ENCODE measurements at places on chromosomes 16 and 17.

DNA sequence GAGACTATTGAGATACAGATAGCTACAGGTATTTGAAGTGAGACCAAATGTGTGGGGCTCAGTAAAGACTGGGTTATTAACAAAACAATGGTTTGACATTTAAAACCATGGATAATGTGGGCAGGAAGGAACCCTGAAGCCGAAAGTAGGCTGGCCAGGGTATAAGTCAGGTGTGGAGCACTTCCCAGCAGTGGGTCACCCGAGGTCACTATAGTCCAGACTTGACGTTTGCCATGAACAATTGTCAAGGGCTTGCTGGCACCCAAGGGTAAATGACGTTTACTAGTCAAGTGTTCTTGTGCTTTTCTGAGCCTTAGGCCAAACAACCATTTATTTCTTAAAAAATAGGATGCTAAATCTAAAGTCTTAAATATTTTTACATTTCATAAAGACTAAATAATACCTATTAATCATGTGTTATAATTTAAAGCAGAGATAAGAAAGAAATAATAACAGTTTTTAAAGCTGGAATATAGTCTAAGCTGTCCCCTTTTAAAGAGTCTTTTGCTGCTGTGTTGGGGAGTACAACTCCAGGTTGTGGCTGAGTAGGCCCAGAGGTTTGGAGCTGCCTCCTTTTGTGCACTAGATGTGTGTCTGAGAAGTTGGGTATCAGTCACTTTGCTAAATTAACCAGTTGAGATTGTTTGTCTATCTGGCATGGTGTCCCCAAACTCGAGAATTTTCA, 15.7 kb downstream of the ALDH3A2 start:
- peaks cover 21% of the 10 kb centered on the region for H3K36me3 ChIP-seq
- no peak overlapping the region for H3K4me3 ChIP-seq
- H3K27ac ChIP-seq: no peak overlapping the region
- no peaks in the 10 kb centered on the region for H3K4me1 ChIP-seq
- no peak for DNase-seq

- no peak for DNase-seq
- H3K27me3 ChIP-seq: no peaks in the 10 kb centered on the region
- H3K4me3 ChIP-seq: no peak overlapping the region
- no peak overlapping the region for H3K27ac ChIP-seq
- H3K36me3 ChIP-seq: no peaks in the 10 kb centered on the region
- no peaks in the 10 kb centered on the region for H3K4me1 ChIP-seq
Observed at GRCh38 chr16:55349867-55350266, 25.9 kb downstream of the IRX6 start.

DNA sequence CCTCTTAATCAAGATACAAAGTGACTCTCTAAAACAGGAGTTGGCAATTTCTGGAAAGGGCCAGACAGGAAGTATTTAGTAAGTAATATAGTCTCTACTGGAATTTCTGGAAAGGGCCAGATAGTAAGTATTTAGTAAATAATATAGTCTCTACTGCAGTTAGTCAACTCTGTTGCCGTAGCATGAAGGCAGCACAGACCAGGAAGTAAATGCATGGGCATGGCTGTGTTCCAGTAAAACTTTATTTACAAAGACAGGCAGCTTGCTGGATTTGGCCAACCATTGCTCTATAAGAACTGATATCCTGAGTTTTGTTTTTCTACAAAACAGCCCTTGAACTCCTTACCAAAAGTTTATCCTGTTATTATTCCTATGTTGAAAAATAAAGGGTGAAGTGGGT, 16.9 kb downstream of the LDAF1 start:
- no peaks in the 10 kb centered on the region for H3K4me1 ChIP-seq
- no peaks in the 10 kb centered on the region for H3K27me3 ChIP-seq
- no peak overlapping the region for H3K4me3 ChIP-seq
- peaks cover 100% of the 10 kb centered on the region for H3K36me3 ChIP-seq

- H3K27ac ChIP-seq: no peak overlapping the region
- no peak for DNase-seq
- no peaks in the 10 kb centered on the region for H3K36me3 ChIP-seq
- H3K4me3 ChIP-seq: no peak overlapping the region
Observed at GRCh38 chr17:44338702-44339101, 6.4 kb upstream of the GRN start.

GRCh38 chr17:33858682-33859081, 396.4 kb upstream of the CCL2 start:
- DNase-seq: no peak
- H3K27me3 ChIP-seq: peaks cover 88% of the 10 kb centered on the region
- no peak overlapping the region for H3K4me3 ChIP-seq

Data from esophagus squamous epithelium (tissue), 5 donors.